Stimulated activated CD4-positive, alpha-beta T cell treated with anti-CD3 and anti-CD28 coated beads, Interleukin-2, amount 100 ng/mL, for 24 hours (primary cell): ENCODE measurements at places on chromosomes 3 and 15.

GRCh38 chr3:54235998-54236397 is 113.6 kb downstream of the CACNA2D3 start:
- DNase-seq: no peak

GRCh38 chr15:68587769-68588385 is 9.1 kb downstream of the CORO2B start:
- DNase-seq: no peak

- DNase-seq: no peak
These were observed 72.8 kb upstream of the ICE2 start for GRCh38 chr15:60551781-60552161.

GRCh38 chr15:92914768-92915221 is 14.7 kb downstream of the CHD2 start:
- DNase-seq: no peak

GRCh38 chr3:157151627-157152026 is 8.3 kb downstream of the CCNL1 start:
- no peak for DNase-seq
